ENCODE measurements at places on chromosomes 12 and 14.

GRCh38 chr12:32455607-32456071, 56.3 kb downstream of the FGD4 start:
- DNase-seq = peak; percentile 84

DNA sequence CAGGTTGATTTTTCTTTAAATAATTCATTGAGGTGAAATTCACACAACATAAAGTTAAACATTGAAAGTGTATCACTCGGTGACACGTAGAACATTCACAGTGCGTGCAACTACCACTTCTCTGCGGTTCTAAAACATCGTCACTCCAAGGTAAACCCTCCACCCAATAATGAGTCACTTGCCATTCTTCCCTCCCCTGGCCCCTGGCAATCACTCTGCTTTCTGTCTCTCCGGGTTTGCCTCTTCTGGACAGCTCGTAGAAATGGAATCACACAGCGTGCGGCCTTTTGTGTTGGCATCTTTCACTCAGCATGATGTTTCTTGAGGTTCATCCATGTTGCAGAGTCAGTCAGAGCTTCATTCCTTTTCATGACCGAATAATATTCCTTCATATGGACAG, 18.9 kb downstream of the FZD10 start:
- DNase-seq = no peak

- DNase-seq = no peak
Measured at GRCh38 chr12:58163021-58163420, 221.7 kb downstream of the ATP23 start.

- no peak for DNase-seq
Measured at GRCh38 chr14:97177016-97177415, 379.8 kb downstream of the VRK1 start.

DNA sequence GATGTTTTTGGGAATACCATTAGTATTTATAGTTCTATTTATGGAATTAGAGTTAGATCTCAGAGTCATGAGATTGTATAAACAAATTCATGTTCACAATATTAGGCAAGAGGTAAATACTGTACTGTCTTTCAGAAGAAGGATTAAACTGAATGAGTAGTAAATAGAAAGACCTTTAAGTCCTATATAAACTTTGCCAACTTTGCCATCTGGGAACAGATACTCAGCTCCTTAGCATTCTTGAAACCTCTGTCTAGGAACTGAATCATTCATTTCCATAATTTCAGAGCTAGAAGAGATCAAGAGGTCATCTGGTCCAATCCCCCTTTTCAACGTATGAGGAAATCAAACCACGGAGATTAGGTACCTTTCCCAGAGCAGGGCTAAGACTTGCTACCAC, 141.1 kb downstream of the CAND1 start:
- DNase-seq = peak; percentile 6

DNA sequence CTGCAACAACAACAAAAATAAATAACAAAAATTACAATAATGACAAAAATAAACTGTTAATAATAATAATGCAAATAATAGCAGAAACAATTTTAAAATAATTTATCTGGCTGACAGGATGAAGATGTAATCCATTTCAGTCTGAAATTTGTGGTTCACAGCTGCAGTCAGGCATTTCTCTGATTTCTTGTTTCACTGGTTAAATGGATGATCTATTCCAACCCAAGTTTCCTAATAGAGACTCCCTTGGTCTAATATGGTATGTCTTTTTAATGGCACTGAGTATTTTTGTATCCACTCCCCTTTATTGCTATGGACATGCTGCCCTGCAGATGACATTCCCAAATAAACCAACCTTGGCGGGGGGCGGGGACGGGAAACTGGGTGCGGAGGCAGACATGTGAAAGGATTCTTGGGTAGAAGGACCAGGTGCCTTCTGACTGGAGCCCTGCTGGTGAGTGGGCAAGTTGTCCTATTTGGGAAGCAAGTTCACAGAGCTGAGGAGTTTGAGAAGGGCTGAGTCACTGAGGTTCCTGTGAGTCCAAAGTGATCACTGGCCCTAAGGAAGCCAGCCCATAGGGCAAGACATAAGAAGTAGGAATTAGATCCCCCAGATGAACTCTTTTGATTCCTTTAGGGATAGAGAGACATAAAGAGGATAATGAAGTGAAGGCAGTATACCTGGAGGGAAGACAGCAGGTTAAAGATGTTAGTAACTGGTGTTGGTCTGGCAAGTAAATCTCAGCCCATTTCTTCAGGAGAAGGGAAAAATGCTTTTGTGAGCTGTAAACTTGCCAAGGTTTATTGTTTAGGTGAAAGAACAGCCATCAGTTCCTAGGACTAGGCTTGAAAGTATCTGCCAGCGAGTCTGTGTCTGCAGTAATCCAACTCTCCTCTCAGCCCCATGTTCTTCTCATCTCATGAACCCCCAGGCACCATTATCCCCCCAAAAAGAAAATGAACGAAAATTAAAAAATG, 14.5 kb downstream of the FOXG1 start:
- no peak for DNase-seq

DNA sequence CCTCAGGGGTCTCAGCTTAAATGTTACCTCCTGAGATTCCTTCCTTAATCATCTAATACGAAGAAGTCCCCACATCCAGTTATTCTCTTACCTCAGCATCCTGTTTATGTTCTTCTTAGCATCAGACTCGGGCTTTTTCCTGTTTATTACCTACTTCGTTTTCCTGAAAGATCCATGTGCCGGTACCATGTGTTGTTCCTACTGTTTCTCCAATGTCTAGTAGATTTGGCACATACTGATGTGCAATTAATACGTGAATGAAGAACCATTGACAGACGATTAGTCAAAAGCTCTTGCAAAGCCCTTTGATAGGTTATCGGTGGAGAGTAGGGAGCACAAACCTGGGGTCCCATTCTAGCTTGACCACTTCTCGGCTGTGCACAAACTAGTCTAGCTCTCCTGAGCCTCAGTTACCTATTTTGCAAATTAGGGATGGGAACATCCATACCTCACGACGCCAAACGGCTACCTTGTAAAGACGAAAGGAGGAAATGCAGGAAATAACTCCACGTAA, 735 bp upstream of the MAPKAPK5 start:
- no peak for DNase-seq

DNA sequence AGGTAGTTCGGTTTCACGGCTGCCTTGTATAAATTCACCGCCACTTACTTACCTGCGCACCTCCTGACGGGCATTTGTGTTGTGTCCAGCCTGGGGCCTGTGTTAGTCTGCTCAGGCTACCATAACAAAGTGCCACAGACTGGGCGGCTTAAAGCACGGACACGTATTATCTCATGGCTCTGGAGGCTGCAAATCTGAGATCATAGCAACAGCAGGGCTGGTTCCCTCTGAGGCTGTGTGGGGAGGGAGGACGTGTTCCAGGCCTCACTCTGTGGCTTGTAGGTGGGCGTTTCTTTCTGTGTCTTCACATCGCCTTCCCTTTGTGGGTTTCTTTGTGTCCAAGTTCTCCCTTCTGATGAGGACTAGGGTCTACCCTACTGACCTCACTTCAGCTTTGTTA, 93.5 kb upstream of the FZD10 start:
- no peak for DNase-seq

DNA sequence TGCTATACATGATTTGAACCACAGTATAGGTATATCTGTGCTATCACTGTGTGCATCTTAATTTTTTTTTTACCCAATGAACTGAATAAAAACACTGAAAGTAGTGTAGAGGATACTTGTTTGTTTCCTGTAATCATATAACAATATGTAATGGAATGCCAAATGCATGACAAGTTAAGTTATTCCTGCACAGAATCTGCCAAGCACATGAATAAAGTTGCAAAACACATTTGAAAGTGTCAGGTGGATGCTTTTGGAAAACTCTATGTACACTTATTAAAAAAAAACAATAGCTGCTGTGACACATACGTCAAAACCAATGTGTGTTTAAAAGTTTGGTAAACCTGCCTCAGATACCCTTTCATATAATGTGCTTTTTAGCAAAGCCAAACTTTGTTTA, 1638.1 kb upstream of the SEL1L start:
- peak; percentile 28 for DNase-seq

DNA sequence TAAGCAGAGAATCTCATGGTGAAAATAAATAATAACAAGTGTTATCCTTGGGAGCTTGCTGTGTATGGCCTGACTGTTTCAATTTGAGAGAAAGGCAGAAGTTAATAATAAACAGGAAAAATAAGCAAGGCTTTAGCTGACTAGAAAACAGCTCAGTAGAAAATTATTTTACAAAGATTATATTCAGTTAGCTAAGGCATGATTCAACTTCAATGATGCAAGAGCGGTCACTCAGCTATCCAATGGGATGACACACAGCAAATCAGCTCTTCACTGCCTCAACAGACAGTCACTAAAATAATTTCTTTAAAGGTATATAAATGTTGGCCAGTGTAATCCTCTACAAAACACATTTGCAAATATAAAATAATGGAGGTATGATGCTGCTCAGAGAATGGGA, 18.6 kb downstream of the GSTZ1 start:
- peak; percentile 72 for DNase-seq

DNA sequence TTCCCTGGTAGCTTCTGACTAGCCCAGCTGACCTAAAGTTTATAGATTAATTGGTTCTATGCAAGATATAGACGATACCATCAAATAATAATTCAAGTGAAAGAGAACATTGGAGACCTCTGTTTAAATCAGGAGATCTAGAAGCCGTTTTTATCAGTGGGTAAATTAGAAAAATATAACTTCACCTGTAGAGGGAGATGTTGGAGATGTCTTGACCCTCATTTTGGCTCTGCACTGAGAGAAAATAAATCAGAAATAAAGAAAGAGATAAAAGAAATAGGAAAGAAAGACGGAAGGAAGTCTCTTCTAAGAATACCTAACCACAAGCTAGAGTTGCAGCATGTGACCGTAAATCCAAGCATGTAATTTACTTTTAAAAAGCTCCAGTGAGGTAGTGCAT, 684.5 kb downstream of the C12orf50 start:
- DNase-seq = peak; percentile 27

GRCh38 chr12:53101266-53101665, 2.0 kb upstream of the SOAT2 start:
- no peak for DNase-seq

DNA sequence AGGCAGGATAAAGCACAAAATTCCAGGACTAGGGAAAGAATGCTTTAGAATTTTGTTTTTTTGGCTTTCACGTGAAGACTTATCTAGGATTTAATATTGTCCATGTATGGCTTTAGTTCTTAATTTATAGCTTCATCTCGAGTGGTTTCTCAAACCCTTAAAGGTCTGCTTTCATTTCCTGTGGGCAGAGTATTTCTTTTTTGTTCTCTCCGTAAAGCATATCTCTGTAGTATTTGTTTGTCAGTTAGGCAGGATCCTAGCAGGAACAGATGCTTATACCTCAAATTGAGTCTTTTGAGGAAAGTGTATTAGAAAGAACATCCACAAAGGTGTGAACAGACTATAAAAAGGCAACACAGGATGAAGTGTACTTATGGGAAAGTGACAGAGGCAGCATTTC, 697.1 kb upstream of the SEL1L start:
- no peak for DNase-seq

DNA sequence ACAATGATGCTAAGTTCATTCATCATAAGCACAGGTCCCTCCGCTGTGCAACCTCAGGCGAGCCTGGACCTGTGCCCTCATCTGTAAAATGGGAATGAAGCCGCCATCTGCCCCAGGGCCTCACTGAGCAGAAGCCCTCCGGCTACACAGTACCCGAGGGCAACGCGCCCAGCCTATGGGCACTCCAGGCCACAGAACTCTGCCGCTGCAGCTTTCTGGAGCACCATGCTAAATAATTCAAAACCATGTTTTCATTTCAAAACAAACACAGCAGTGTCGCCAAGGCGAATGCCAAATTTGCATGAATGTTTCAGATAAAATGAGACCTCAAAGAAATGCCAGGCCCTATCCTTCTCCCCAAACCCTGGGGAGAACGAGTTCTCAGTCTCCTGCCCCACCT, 4.0 kb downstream of the NCOR2 start:
- no peak for DNase-seq

GRCh38 chr12:53514628-53515290, 7.5 kb upstream of the NPFF start:
- DNase-seq = no peak

DNA sequence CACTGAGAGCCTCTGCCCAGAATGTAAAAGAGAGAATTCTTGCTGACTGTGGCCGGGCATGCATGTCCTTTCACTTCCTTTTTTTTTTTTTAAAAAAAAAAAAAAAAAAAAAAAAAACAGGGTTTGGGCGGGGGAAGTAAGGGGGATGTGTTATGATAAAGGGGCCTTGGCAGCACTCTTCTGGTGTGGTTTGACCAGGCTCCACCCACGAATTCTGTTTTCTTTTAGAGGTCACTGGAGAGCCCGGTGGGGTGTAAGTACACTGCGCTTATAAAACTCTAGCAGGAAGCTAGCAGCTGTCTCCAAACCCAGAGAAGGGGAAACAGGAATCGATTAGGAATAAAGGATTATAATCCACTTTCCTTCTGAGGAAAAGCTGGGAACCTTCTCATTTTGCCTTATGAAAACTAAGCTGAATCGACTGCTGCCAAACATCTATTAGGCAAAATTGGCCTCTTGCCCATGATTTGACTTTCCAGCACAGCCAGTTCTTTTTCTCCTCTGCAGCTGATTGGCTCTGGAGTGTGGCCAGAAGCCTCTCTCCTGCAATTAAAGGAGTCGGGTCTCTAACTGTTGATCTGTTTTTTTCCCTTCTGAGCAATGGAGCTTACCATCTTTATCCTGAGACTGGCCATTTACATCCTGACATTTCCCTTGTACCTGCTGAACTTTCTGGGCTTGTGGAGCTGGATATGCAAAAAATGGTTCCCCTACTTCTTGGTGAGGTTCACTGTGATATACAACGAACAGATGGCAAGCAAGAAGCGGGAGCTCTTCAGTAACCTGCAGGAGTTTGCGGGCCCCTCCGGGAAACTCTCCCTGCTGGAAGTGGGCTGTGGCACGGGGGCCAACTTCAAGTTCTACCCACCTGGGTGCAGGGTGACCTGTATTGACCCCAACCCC, 27.7 kb upstream of the HIGD1C start:
- peak; percentile 95 for DNase-seq

GRCh38 chr14:76977793-76978720, 50.5 kb downstream of the IRF2BPL start:
- DNase-seq = peak; percentile 95

DNA sequence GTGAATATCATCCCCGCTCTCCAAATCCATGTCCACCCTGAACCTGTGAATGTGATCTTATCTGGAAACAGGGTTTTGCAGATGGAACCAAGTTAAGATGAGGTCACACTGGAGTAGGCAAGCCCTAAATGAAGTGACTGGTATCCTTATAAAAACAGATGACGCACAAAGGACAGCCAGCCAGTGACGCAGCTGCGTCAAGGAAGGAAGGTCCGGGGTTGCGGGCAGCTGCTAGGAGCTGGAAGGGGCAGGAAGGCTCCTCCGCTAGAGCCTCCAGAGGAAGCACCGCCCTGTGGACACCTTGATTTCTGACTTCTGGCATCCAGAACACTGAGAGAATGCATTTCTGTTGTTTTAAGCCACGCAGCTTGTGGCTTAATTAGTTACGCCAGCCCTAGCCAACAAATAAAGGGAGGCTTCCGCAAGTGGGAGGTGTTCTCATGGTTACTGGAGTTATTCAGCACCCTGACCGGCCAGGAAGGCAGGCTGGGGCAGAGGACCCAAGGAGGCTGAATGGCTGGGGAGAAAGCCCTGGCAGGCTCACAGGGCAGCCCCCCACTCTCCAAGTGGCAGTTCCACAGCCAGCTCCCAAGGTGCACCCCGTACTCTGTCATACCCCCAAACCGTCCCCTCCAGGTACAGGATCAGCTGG, 127.6 kb upstream of the NCOR2 start:
- DNase-seq = peak; percentile 72

GRCh38 chr12:129298921-129299320, 445.6 kb downstream of the GLT1D1 start:
- no peak for DNase-seq

- DNase-seq = no peak
Measured at GRCh38 chr14:90857866-90858265, 41.6 kb upstream of the TTC7B start.

Data from iris pigment epithelial cell (primary cell).